Regular cardiac myocyte (primary cell): ENCODE measurements at places on chromosomes 16 and 17. TPM values are rescaled to one million over a fixed set of nuclear protein-coding genes. Genes with fewer than 3 reads are reported as not detected.

Gene PMP22
- total RNA-seq, result 20.5 and 47.9 TPM in 2 replicates

Gene ADORA2B
- total RNA-seq, result 52.0 and 62.0 TPM in 2 replicates

Gene TEKT1
- not detected in 2 replicates for total RNA-seq

Gene KRTAP4-9
- total RNA-seq, result not detected in 2 replicates

Gene PPY
- total RNA-seq, result not detected in 2 replicates

Gene ATP2C2
- total RNA-seq, result not detected in 2 replicates

Gene PROCA1
- 1.1 and 1.3 TPM in 2 replicates for total RNA-seq

Gene KRTAP4-16
- not detected in 2 replicates for total RNA-seq

Gene TBKBP1
- total RNA-seq, result 1.2 and 9.0 TPM in 2 replicates

Gene IRX5
- 1.7 TPM in 2 replicates for total RNA-seq

Gene STX8
- total RNA-seq, result 78.4 and 99.8 TPM in 2 replicates

Gene CHST4
- not detected in 2 replicates for total RNA-seq

Gene ARSG
- 2.9 and 5.9 TPM in 2 replicates for total RNA-seq

Gene KRTAP3-1
- not detected in 2 replicates for total RNA-seq

Gene UBE2I
- total RNA-seq, result 45.4 and 62.9 TPM in 2 replicates

Gene TPSD1
- not detected in 2 replicates for total RNA-seq

Gene KRTAP2-2
- not detected in 2 replicates for total RNA-seq

Gene AANAT
- not detected in 2 replicates for total RNA-seq
